ENCODE measurements at places on chromosomes 4 and X. TPM values are rescaled to one million over a fixed set of nuclear protein-coding genes. Genes with fewer than 3 reads are reported as not detected.

- H3K36me3 ChIP-seq, result no peaks in the 10 kb centered on the region
- no peaks in the 10 kb centered on the region for H3K27me3 ChIP-seq
- no peak for DNase-seq
- H3K27ac ChIP-seq, result no peak overlapping the region
- H3K4me1 ChIP-seq, result no peaks in the 10 kb centered on the region
- H3K4me3 ChIP-seq, result no peak overlapping the region
Measured at GRCh38 chr4:164790249-164790648, 36.3 kb downstream of the SMIM31 start.

- no peaks in the 10 kb centered on the region for H3K36me3 ChIP-seq
- peak overlapping the region; percentile 79 for H3K27ac ChIP-seq
- no peak overlapping the region for H3K4me3 ChIP-seq
- peak; percentile 69 for DNase-seq
Measured at GRCh38 chrX:136260776-136261175, 9.6 kb upstream of the MAP7D3 start.

DNA sequence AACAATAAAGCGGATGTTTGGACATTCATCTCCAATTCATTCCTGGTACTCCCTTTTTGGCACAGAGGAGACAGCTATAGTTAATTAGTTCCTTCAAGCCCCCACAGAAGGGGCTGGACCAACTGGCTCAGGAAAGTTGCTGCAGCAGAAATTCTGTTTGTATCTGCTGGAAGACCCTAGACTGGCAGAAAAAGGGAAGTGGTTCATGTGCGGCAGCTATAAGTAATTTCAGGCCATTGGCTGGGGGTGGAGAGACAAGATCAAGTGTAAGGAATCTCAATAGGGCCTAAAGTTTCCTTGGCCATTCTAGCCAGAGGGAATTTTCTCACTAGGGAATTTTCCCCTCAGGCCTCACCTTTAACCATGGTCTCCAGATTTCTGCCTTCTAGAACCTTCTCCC lies 89.9 kb upstream of the DHX15 start:
- no peaks in the 10 kb centered on the region for H3K36me3 ChIP-seq
- no peak for DNase-seq
- H3K4me1 ChIP-seq, result no peaks in the 10 kb centered on the region
- no peak overlapping the region for H3K4me3 ChIP-seq
- peaks cover 7% of the 10 kb centered on the region for H3K27me3 ChIP-seq

DNA sequence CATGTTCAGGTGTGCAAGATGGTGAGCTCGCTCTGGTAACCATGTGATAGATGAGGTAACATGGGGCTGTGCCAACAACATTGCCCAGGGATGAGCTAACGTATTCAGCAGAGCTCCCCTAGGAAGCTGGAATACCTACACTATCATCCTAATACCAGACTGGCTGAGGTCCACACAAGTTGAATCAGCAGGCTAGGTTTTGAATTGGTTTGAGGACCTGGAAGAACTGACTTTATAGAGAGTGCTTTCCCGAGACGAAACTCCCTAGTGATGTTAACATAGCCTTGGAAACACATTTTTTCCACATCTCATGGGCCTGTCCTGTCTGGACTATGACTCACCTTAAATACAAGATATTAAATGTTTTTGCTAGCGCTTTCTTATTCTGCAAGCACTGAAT lies 56.7 kb downstream of the IGFBP7 start:
- peak overlapping the region; percentile 94 for H3K27ac ChIP-seq
- no peak overlapping the region for H3K4me3 ChIP-seq

DNA sequence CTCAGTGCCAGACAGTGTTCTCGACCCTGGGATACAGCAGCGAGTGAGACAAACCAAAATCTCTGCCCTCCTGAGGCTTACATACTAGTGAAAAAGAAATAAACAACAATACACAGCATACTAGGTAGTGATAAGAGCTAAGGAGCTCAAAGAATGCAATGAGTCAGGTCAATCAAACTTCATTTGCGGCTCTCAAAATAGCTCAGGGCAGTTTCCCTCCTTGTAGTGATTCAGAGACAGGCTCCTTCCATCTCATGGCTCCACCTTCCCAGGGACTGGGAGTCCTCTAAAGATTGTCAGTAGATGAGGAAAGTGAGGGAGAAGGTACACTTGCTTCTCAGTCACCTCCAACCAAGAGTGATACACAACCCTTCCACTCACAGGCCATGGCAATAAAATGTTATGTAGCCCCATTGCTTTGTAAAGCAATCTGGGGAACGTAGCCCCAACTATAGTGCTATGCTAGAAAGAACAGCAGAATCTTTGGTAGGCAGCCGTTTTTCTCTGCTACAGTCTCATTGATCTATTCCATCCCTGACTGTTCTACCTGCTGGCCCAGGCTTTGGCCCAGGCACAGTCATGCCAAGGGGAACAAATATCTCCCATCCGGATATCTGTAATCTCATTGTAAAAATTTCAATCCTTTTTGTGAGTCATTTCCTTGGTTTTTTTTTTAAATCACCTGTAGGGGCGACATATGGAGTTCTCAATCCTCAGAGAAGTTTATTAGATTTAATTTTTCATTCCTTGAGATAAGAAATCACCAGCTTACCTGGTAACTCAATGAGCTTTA lies 183.1 kb upstream of the S100G start:
- H3K4me3 ChIP-seq, result no peak overlapping the region
- H3K27ac ChIP-seq, result no peak overlapping the region
- H3K36me3 ChIP-seq, result no peaks in the 10 kb centered on the region
- no peaks in the 10 kb centered on the region for H3K4me1 ChIP-seq

GRCh38 chr4:74293558-74293957 lies 14.7 kb upstream of the EPGN start:
- no peaks in the 10 kb centered on the region for H3K27me3 ChIP-seq
- no peaks in the 10 kb centered on the region for H3K4me1 ChIP-seq
- H3K27ac ChIP-seq, result no peak overlapping the region

Gene LIMCH1
- total RNA-seq, result 3.2 TPM

Gene MRPL1
- 31.7 TPM for total RNA-seq

Gene PABPC1L2A
- total RNA-seq, result 0.38 TPM

Gene NXF2
- not detected for total RNA-seq

Gene HPSE
- 0.75 TPM for total RNA-seq

Gene CPE
- 385 TPM for total RNA-seq

Gene AMER1
- total RNA-seq, result 6.5 TPM

Gene RNF128
- 17.5 TPM for total RNA-seq

Measured in astrocyte (in vitro differentiated cells and primary cell).